Fibroblast of mammary gland (primary cell): ENCODE measurements at places on chromosomes 4 and X.
A peak's percentile ranks its signal among the peaks of the same experiment; 100 is the strongest.

DNA sequence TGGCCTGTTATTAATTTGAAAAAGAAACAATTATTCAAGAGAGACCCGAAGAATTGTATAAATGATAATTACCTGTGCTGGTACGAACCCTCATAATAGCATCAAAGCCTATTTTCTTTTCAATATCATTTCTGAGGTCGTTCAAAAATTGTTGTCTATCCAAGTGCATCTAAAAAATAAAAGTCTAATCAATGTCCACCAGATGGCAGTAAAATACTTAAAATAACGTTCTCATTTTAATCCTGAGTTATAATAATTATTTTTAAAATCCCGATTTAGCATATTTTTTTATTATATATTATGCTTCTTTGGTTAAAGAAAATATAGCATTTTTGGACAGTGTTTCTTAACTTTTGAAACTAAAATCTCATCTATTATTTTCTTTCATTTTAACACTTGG lies 55.7 kb downstream of the METTL14 start:
- DNase-seq, result peak; percentile 45

DNA sequence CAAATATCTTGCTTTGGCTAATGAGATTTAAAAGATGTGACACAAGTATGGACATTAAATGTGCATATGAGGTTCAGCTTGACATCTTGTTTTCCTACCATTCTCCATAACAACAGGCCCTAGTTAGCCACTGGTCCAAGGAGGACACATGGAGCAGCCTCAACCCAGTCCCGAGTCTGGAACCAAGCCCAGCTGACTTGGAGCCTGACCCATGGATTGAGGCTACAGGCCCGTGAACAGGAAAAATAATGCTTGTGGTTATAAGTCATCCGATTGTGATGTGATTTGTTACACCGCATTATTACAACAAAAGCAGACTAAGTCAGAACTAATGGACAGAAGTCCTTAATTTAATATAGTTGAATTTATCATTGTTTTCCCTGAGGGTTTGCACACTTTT lies 123.2 kb upstream of the BANK1 start:
- peak; percentile 76 for DNase-seq

DNA sequence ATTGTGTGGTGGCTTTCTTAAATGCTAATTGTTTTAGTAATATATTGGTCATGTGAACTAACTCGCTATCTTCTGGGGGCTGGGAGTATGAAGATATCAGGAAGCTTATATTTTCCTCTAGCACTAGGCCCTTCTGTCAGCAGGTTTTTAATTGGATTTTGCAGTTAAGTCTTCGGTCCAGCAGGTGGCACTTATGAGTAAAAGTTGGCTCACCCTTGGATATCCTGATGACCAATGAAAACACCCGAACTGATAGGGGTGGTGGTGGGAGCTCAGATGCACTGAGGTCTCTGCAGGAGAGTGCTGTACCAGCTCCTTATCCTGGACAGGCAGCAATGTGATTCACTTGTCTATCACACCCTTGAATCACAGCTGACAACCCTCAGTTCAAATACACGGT lies 1365.8 kb upstream of the DIAPH2 start:
- DNase-seq, result peak; percentile 3

DNA sequence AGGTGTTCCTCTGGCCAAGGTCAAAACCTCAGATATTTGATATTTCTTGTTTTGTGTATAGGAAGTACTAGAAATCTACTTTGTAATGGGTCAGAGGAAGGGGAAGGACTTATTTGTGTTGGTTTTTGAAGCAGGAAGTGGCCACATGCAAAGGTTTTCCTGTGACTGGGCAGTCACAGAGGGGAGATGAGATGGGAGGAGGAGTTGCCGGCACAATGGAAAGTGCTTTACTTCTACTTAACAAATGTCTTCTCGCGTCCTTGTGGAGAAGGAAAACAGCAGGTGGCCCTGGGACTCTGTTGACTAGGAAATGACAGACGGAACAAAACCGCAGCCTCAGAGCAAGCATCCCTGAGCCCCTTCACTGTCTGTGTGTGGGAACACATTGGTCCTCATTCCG lies 46.6 kb downstream of the SHROOM2 start:
- DNase-seq, result no peak

DNA sequence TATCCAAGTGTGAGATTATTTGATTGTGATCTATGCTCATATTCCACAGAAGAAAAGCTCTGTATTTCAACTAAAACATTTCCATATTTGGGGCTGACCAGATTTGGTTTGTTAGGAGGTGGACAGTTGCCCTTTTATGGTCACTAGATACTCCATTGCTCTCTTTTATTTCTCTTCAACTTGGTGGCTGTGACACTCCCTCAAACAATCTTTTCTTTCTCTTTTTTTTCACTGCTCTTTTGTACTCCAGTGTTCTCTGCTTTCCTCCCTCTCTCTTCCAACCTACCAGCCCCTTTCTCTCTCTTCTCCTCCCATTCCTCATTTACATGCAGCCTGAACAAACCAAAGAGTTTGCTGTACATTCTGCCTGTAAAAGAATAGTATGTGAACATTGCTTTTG lies 48.8 kb downstream of the RBPJ start:
- DNase-seq, result no peak

DNA sequence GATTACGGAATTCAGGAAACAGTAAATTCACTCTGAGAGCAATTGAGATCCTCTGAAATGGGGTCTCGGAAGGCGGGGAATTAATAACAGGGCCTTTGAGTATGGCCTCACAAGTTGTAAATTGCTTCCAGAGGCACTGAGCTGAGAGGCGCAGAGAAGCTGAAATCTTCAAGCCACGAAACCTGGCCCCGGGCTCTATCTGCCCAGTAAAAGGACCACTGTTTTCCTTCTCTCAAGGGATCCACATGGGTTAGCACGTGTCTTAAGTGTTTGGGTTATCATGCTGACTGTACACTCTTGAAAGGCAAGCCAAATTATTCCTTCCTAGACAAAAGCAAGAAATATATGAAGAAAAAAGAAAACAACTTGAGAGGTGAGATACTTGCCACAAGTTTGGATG lies 1012.9 kb upstream of the FTHL17 start:
- DNase-seq, result no peak

DNA sequence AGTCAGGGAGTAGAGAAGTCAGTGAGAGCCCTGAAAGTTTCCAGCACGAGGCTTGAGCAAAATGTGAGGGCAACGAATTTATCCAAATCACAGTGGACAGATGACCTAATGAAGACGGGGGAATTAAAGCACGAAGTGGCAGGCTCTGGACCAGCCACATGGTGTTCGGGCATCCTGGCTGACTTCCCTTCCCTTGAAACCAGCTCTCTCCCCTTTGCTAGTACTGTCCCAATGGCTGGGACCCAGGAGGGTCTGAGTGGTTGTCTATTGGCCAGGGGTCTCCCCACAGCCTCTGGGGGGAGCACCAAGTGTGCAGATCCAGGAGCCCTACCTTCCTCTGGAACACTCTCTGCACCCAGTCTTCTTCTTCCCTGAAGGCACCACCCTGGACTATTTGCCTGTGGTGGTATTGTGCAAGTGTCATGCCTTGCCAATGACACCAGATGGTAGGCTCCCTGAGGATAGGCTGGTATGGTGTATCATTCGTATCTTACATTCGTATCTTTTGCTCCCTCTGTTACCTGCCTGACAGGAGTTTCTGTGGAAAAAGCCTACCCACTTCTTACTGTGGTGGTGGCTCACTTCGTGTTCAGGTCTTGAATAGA lies 2.1 kb downstream of the APLN start:
- no peak for DNase-seq

DNA sequence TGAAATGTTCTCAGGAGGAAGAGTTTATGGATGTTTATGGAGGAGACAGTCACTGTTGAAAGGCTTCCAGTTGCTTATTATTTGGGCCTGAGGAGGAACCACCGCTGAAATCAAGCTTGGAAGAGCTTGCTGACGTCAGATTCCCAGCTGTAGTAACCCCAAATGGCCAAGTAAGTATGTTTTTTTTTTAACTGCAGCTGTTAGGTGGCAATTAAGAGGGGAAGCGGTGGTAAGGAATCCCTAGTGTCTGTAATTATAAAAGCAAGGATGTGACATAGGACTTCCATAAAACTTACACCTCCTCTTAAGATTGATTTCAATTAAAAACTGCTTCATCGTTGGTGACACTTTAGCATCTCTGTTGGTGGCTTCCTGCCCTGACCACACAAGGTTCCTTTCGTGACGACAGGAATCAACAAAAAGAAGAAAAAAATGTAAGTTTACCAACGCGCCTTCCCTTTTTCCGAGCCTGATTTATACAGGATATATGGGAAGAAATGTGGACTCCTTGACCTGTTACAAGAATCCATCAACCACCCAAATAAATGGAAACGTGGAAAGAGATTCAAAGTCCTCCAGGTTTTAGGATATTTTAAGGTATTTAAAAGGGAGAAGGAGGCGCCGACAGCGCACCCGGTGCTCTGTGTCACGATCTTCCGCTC lies 884 bp downstream of the RELL1 start:
- peak; percentile 87 for DNase-seq

DNA sequence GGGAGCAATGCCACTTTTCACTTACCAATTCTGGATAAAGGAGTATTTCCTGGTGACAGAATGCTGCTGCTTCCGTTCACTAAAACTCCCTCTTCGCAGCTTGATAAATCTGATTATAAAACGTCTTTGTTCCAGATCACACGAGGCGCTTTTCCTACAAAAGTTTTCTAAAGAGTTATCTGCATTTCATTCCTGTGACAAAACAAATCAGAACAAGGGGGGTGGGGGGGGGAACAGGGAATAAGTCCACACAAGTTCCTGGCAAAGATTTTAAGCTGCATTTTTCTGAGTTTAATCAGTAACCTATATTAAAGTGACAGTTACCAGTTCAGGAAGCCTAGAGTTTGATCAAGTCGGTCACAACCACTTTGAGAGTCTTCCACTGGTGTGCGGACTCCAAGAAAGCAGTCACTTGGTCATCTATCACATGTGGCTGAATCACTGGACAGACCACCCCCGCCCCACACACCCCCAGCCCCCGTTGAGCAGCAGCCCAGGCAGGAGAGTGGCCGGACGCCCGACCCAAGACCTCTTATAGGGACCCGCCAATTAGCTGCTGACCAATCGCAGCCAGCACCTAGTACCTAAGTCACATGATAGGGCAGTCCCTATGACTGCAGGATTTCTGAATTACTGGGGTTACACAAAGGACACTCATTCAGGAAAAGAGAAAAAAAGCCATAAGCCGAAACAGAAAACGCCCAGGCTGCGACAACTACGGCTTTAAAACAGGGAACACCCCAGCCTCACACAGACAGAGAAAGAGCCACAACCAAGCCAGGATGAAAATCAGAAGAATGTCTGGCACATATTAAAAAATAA lies 569.3 kb upstream of the DIPK2B start:
- DNase-seq, result peak; percentile 85

- no peak for DNase-seq
These were observed 244.9 kb upstream of the AGA start for GRCh38 chr4:177687117-177687516.

DNA sequence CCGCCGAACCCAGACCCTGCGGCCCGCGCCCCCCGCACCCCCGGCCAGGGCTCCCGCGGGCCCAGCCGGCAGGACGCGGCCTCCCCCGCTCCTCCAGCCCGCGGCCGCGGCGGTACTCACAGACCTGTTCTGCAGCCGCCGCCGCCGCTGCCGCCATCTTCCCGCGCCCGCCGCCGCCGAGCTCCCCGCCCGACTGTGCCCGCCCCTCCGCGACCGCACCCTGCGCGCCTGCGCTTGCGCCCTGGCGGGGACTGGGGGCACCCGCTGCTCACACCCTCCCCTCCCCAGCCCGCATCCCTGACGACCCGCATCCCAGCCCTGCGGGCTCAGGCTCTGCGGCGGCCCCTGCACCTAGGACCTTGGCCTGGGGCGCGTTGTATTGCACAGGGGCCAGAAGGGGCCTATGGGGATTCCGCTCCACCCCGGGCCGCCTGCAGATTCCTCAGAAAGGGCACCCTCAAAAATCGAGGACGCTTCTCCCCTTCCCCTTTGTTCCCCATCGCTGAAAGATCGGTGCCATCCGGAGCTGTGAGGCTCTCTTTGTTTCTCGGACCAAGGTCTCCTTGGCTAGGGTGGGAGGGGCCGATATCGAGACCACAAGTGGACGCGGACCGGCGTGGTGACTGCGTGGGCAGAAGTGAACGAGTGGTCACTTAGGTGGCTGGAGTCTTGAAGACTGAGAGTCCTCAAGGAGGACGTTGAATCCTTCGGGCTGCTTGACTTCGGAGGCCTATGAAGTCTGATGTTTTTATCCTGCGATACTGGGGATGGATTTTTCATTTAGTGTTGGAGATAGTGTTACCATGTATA lies at the start of gene SGCB:
SGCB (minus strand) TSS at position 197 of the 810 bp plus-strand sequence; CDS start at position 157, 40 bp downstream.
- DNase-seq, result peak; percentile 31

- DNase-seq, result no peak
These were observed 186.1 kb upstream of the PSAPL1 start for GRCh38 chr4:7620814-7621176.

DNA sequence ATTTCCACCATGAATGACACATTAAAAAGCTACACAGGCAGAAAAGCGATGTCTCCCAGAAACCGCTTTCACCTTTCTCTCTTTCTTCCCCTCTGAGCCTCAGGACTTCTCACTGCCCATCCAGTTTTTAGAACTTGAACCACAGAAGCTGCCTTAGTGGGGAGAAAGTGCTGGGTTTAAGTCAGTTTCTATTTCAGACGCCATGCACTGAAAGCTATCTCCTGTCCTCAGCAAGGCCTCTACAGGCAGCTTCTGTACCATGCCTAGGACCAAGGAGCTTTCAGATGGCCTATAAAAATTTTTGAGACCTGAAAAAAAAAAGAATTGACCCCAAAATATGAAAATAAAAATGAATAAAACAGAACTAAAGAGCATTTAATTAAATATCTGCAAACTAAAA lies 34.5 kb downstream of the RAB33B start:
- DNase-seq, result no peak

DNA sequence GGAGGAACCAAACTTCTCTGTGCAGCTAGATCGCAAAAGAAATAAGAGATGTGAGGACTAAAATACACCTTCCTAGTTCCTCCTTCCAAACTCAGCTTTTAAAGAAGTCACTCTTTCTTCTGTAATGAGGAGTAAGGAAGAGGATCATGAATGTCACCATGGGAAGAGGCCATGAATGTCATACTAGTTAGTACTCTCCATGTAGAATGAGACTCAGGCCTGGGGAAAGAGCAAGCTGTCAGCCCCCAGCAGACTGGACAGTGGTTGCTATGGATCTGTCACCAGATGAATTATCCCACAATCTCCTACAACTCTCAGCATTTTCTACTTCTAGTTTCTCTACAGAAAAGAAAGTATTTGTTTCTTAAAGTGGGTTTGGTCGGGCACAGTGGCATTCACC lies 57.1 kb upstream of the PRDM8 start:
- DNase-seq, result no peak

GRCh38 chr4:137587796-137588195 lies 55.5 kb upstream of the PCDH18 start:
- no peak for DNase-seq

- DNase-seq, result peak; percentile 68
These were observed 47.2 kb upstream of the LAS1L start for GRCh38 chrX:65581661-65582339.

- DNase-seq, result no peak
These were observed 17.7 kb downstream of the FOXR2 start for GRCh38 chrX:55640854-55641253.
